NAMALWA (cell line): ENCODE measurements at places on chromosomes 7 and 10.

GRCh38 chr10:62911210-62911963 is 95.2 kb upstream of the EGR2 start:
- DNase-seq: no peak

DNA sequence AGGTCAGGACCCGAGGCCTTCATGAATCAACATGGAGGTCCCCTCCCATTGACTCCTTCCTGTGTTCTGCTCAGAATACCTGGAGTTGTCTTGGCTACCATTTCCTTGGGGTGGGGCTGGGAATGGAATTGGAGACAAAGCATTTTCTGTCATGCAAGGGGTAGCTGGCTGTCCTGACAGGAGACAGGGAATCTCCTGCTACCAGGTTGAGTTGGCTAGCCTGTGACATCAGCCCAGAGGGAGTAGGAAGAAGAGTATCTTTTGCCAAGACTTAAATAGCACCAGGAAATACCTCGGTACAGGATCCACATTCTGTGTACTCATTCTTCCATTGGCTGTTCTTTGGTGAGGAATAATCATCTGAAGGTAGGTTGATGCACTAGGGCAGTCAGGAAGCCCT is 4.9 kb downstream of the ZDHHC16 start:
- no peak for DNase-seq

DNA sequence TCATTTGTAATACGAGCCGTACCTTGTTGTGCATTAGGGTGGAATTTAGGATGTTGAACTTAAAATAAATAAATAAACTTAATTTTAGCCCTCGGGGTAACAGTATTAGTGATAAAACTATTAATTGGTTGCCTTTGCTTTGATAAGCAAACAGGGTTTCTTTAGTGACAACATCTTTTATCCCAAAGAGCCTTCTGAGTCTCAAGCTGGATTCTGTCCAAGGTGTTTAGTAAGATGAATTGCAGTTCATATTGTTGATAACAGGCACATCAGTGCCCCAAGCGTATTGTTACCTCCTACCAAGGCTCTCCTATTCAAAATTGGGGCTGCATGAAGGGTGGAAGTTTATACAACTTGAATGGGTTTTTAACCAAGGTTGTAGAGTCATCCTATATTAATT is 144.4 kb upstream of the CELF2 start:
- no peak for DNase-seq

DNA sequence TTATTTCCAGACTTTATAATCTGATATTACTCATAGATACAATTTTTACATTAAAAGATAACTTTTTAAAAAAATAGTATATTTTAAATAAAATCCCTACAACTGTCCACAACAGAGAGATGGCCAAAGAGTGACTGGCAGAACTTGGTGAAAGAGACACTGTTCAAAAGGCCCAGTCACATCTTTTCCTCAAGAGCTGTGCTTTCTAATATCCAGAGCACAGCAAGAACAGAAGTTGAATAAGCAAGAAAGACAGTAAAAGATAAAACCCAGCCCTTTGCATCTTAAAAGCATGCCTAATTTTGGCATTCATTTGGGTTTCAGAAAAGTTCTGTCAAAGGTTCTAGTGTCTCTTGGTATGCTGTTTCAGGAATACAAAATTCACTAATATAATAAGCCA is 6.9 kb downstream of the WASL start:
- DNase-seq: no peak

DNA sequence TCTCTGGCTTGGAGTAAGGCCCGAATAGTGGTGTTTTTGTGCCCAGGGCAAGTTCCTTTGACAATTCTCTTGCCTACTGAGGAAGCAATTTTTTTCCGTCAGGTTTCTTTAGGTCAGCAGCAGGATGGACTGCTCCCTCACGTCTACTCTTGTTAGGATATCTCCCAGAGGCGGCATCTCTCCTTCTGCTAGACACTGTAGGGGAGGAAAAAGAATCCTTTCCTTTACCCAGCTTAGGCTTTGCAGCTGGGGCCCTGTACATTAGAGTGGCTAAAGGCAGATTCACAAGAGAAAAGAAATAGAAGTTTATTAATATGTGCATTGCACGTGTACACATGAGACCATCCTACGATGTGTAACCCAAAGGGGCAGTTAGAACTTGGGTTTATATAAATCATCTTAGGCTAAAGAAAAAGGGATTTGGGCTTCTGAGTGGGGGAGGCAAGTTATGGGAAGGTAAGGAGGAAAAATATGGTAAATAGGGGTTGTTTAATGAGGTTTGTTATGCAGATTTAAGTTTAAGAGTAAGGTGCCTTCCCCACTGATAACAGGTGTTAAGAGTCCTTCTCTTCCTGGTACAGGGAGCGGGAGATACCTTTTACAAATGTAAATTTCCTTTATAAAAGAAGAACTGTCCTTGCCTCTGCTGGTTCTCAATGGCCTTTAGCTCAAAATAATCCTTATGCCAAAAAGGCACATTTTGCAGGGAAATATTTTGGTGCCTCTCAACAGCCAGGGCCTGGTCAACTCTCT is 156.4 kb downstream of the AOAH start:
- no peak for DNase-seq

GRCh38 chr10:43415544-43415943 is 6.6 kb upstream of the HNRNPF start:
- no peak for DNase-seq

- peak; percentile 30 for DNase-seq
These were observed 1.6 kb downstream of the C1GALT1 start for GRCh38 chr7:7183838-7184463.

- no peak for DNase-seq
These were observed 631.7 kb upstream of the MGMT start for GRCh38 chr10:128835361-128835760.

DNA sequence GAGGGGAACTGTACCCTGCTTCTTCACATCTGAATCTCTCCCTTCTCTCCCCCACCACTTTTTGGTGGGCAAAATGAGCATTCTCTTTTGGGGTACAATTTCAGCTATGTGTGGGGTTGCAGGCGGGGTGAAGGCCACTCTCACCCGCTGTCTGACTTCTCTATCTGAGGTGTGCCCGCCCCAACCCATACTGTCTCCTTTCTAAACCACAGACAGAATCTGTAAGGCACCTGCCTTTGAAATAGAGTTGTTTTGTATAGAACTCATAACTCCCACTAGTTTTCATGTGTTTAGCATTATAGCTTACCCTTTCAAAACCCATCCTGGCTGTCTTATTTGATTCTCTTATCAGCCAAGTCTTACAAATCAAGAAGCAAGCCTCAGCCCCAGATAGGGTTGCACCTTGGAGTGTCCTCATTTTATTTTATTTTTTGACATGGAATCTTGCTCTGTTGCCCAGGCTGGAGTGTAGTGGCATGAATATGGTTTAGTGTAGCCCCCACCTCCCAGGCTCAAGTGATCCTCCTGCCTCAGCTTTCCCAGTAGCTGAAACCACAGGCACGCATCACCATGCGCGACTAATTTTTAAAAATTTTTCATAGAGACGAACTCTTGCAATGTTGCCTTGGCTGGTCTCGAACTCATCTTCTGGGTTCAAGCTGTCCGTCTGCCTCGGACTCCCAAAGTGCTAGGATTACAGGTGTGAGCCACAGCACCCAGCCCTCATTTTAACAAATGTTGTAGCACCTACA is 11.9 kb downstream of the TSPAN14 start:
- DNase-seq: peak; percentile 39

DNA sequence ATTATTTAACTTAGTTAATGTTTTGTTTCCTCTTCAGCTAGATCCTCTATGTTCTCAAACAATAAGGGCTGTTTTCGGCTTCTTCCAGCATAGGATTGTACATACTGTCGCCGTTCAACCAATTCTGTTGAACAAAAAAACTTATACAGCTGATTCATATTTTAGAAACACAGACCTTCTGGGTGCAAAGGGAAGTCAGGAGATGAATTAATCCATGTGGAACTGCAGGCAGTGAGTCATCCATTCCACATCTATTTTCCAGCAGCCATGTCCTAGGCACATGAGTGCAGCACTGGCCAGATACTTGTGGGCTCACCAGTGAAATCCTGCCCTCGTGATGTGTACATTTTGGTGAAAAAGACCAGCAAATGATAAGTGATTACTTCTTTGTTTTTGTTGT is 163.2 kb downstream of the JAZF1 start:
- no peak for DNase-seq

- DNase-seq: no peak
These were observed 782 bp downstream of the IFIT5 start for GRCh38 chr10:89414879-89415821.

DNA sequence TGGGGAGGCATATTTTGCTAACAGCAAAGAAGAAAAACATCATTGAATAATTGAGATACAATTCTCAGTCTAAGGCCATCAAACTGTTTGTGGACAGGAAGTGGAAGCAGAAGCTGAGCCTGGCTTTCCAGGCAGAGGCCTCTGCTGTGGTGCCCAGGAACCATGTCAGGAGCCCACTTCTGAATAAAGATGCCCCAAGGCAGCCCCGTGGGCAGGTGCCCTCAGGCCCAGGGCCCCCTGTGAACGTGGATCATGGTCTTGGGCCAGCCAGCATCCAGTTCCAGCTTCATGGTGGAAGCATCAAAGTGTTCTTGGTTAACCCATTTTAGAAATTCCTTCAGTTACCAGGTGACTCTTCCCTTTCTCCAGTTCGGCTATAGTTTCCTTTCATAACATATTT is 346.8 kb downstream of the PTPRN2 start:
- no peak for DNase-seq

DNA sequence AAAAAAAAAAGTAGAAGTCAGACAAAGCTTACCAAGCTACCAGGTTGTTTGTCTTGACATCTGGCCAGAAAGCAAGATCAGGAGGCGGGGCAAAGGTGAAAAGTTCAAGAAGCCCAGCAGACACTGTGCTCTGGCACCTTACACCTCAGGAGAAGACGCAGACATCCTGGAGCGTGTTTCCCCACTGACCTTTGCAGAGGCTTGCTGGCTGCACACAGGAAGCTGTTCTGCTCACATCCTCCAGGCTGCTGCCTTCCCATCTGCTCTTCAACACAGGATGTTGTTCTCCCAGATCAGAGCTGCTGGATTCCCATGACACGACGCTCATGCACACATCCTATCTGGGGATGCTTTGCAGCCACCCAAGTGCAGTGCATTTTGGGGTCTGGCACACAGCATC is 174.4 kb upstream of the KIAA1217 start:
- no peak for DNase-seq

GRCh38 chr7:3092468-3092867 is 48.8 kb upstream of the CARD11 start:
- DNase-seq: peak; percentile 69

- DNase-seq: no peak
These were observed 60.2 kb upstream of the ADGRA1 start for GRCh38 chr10:133027482-133027881.

GRCh38 chr10:51073453-51074237 is 642 bp upstream of the PRKG1 start:
- DNase-seq: no peak
